Kidney epithelial cell (primary cell): ENCODE measurements at places on chromosomes 1 and 21.

DNA sequence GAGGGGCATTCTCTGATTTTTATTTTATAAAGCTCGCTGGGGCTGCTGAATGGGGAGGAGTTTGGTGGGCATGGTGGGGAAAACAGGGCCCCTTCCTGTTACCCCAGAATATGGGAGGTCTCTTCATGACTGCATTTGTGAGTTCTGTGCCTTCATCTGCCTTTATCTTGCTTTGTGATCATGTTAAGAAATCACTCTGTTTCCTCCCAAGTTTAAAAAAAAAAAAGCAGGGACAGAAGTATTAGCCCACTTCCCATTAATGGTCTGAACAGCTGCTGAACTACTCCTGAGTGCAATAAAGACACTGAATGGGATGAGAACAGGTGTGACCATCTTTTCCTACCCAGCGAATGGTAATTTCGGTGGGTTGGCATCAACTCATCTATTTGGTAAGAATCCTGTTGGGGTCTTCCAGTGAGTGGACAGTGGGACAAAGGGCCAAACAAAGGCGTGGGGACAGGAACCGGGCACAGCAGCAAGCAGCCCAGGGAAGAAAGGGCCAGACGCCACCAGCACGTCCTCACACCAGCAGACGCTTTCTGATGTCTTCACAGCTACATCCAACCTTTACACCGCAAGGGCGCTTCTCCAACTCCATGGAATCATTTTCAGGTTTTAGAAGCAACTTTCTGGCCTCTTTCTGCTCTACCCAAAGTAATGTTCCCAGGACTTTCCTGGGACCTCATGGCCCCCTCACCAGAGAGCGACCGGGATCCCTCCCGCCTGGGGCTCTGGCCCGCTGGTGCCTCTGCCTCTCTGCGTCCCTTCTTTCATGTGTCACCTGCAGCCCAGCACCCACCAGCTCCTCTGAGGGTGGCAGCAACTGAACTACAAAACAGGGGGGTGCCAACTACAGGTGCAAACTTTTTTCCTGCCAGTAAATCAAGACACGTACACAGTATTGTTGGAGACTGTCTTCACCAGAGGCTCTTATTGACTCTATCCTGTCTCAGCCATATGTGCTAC is 160.2 kb downstream of the ADSS2 start:
- no peak for DNase-seq

DNA sequence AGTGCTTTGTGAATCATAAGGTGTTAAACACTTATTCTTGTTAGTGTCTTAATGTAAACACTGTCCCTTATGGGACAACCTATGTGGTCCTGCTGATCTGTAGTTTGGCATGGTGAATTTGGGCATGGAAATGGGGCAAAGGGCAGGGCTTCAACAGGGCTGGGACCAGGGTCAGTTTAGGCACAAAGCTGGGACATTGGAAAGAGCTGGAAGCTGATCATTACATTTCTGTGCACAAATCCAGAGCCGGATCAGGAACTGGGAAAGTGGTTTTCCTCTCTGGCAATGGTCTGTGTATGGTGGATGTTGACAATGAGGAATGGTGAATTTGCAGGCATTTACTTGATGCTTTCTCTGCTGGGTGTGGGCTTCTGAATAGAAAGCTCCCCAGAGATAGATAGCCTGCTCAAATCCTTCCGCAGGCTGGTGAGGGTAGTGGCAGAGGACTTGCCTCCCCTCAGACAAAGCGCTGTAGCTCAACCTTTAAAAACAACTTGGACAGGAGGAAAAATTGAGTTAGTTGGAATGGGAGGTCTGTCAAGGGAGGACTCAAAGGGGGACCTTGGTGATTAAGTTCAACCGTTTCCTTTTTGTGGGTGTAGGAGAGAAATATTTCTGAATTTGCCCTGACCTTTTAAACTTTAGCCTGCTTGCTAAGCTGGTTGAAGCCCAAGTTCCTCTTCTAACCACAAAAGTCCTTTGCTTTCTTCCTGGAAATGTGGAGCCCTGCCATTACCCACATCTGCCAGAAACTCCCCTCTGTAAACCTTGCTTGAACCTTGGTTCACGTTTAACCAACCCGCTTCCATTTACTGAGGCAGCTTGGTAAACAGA is 35.3 kb downstream of the HLX start:
- DNase-seq = no peak

GRCh38 chr1:205735218-205735617 is 14.8 kb downstream of the NUCKS1 start:
- DNase-seq = no peak

GRCh38 chr1:44031252-44032169 is at the start of gene SLC6A9:
Gene SLC6A9, minus strand, starts transcription at chr1:44031462. Its CDS starts 7,185 bp downstream, at chr1:44024277.
- DNase-seq = no peak
